ENCODE measurements at places on chromosomes 1 and 21.

DNA sequence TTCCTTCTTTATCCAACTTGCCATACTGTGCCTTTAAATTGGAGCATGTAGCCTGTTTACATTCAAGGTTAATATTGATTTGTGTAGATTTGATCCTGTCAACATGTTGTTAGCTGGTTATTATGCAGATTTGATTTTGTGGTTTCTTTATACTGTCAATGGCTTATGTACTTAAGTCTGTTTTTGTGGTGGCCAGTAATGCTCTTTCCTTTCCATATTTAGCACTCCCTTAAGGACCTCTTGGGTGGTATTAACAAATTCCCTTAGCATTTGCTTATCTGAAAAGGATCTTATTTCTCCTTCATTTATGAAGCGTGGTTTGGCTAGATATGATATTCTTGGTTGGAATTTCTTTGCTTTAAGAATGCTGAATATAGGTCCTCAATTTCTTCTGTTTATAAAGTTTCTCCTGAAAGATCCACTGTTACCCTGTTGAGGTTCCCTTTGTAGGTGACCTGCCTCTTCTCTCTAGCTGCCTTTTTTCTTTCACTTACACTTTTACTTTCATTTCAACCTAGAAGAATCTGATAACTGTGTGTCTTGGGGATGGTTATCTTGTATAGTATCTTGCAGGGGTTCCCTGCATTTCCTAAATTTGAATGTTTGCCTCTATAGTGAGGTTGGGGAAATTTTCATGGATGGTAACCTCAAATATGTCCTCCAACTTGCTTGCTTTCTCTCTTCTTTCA, 86.9 kb upstream of the NEGR1 start:
- DNase-seq: no peak

DNA sequence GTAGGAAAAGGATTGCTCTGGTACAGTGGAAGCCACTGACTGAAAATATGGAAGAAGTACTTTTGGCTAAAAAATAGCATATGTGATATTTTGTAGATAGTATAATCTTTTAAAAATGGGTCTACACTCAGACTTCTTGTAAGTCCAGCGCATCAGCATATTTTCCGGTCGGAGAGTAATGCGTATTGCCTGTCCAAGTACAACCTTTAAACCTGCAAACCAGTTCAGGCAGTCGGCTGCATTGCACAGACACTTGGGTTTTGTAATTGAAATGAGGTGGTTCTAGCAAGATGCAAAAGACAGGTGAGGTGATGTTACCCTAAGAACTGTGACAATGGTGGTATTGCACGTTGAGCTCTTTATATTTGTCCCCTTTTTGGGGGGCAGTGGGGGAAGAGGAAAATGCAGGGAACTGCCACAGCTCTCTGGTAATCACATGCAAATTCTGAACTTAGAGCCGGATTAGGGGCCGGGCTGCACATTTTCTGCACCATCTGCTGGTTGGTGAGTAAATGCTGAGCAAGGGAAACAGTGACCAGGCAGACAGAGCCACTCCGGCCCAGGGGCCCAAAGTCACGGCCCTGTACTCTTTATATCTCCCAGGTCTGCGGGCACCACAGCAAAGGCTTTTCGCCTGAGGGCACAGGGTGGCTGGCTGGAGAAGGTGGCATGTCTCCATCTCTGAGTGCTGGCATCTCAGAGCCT, 2.3 kb downstream of the GPR137B start:
- DNase-seq: no peak

GRCh38 chr1:176638713-176639526, 175.9 kb downstream of the PAPPA2 start:
- DNase-seq: no peak

DNA sequence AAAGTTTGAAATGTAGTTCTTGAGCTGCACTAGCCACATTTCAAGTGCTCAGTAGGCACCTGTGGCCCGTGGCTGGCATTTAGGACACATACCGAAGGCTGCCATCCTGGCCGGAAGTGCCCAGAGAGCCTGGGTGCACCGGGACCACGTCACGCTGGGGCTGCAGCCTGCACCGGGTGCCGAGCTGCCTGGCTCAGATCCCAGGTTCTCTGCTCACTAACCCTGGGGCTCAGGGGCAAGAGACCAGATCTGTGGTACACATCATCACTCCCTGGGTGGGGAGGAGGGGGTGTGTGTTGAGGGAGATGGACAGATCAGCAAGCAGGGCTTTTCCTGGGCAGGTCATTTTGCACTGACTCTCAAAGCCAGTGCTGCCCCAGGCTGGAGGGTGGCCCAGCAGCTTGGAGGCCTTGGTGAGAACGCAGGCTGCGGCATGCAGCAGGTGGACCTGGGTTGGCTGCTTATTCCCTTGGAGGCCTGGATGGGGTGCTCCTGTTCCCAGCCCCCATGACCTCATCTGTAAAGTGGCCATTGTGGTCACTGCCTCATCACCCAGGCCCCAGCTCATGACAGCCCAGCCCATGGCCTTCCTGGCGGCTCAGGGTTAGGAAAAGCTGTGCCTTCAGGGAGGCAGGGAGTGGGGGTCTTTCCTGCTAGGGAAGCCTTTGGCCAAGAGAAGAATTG, 23.6 kb downstream of the TMEM201 start:
- DNase-seq: no peak

- DNase-seq: no peak
Measured at GRCh38 chr1:24960071-24960801, 30.2 kb upstream of the RUNX3 start.

DNA sequence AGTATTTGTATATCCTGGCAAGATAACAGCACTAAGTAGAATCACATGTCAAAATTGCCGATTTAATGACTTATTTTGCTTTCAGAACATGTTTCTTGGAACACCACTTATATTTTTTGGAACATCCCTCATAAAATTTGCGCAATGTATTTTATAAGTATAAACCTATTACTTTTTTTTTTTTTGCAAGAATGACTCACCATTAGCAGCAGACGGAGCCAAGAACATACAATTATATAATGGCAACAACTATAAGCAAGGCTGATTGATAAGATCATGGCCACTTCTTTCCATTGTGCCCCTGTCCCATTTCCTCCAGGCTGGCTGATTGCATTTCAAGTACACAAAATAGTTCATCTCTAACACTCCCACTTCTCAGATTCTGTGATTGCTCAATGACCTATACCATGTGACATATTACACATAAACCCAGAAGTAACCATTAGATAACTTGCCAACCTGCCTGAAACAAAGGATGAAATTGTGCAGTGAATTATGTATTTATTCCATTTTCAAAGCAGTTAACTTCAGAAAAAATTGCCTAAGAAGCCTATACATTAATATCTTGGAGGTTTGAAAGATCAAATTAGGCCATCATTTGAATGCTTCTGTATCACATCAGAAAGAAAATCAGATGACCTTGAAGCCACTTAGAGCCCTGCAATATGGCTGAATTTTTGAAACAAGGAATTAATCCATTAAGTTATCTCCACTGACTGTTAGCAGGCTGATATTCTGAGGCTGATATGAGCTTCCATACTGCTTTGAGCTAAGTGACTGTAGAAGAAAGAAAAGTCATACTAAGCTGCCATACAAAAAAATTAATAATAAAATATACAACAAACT, 77.8 kb upstream of the PRMT6 start:
- DNase-seq: no peak

All from activated CD8-positive, alpha-beta memory T cell treated with anti-CD3 and anti-CD28 coated beads for 24 hours (primary cell).